Midbrain (tissue), 1 donor: ENCODE measurements at places on chromosomes 3 and 15.
A peak's percentile ranks its signal among the peaks of the same experiment; 100 is the strongest.

GRCh38 chr3:170497207-170498095 is 78.8 kb downstream of the CLDN11 start:
- no peak for DNase-seq

GRCh38 chr3:154195620-154196356 is 74.6 kb downstream of the ARHGEF26 start:
- DNase-seq = no peak

- no peak for DNase-seq
These were observed 125.4 kb upstream of the BFSP2 start for GRCh38 chr3:133274477-133274876.

- DNase-seq = no peak
These were observed 181.0 kb downstream of the ABHD5 start for GRCh38 chr3:43871627-43872245.

DNA sequence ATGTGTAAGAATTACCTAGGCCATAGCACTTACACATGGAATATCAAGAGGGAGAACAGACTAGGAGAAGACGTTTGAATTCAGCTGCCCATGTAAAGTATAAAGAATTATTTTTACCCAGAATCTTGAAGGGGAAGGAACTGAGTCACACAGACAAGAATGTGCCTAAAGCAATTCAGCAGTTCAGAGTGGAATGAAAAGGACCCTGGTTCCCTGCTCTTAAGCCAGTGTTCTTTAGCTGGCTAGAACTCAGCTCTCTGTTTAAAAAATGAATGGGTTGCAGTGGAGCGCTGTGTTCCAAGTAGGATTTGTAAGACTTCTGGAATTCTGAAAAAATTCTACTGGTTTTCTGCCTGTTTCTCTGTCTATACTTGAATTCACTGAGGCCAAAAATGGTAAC is 440.2 kb downstream of the LPP start:
- DNase-seq = peak; percentile 59

DNA sequence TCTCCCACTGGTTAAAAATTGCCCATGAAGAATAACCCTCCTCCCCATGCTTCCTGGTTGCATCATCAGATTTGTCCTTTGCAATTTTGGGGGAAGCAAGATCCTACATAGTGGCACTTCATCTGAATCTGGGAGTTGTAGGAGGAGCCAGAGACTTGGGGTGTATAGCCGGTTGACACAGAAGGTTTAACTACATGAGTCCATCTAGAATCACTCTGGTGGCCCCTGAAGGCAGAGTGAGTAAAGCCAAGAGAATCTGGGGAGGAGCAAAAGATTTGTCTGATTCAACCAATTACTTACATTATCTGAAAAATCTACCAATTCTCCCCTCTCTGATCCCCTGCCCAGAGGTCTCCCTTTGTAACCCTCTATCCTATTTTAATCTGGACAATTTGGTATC is 50.1 kb downstream of the SYN2 start:
- no peak for DNase-seq

DNA sequence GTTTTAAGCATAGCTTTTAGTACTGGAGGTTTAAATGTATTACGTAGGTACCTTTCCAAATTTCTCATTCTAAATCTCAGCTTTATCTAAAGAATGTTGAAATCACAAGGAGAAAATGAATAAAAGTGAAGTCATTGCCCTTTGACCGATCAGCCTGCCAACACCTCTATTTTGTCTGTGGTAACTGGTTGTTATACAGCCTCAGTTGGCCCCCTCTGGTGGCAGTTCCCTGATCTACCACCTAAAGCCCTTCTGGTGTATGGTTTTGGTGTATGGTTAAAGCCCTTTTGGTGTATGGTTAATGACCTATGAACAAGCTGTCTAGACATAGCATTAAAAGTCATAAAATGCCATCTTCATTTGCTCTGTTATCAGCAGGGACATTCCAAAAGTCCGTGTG is 378.2 kb upstream of the AZI2 start:
- no peak for DNase-seq

DNA sequence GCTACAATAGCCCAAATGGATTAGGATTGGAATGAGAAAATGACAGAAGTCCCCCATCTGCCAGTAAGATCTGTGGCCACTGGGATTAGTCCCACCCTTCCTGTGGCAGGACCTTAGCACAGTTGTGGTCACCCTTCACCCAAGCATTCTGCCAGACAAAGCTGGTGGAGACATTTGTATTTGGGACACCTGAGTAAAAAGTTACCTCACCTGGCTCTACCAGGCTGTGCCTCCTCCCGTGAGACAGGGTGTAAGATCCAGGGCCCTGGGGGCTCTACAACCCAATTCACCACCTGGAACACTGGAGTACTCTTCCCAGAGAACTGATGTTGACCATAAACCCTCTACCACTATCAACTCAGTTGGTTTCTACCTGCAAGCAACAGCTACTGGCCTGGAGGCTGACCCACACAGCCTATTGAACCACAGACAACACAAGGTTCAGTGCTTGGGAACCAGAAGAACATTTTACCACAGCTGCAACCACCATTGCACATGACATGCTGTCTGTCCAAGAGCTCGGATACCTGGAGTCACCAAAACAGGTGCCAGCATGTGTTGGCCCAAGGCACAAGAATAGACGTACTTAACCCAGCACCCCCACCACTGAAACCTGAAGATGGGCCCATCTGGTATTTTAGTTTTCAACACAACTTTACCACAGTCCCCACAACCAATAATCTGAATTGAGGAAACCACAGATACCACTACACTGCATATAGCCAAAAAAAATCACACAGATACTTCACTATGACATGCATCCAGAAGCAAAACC is 1686.7 kb downstream of the SI start:
- no peak for DNase-seq
